Stimulated activated naive CD8-positive, alpha-beta T cell treated with anti-CD3 and anti-CD28 coated beads, Interleukin-15, amount 100 ng/mL, for 72 hours (primary cell): ENCODE measurements at places on chromosomes 11 and 22.

DNA sequence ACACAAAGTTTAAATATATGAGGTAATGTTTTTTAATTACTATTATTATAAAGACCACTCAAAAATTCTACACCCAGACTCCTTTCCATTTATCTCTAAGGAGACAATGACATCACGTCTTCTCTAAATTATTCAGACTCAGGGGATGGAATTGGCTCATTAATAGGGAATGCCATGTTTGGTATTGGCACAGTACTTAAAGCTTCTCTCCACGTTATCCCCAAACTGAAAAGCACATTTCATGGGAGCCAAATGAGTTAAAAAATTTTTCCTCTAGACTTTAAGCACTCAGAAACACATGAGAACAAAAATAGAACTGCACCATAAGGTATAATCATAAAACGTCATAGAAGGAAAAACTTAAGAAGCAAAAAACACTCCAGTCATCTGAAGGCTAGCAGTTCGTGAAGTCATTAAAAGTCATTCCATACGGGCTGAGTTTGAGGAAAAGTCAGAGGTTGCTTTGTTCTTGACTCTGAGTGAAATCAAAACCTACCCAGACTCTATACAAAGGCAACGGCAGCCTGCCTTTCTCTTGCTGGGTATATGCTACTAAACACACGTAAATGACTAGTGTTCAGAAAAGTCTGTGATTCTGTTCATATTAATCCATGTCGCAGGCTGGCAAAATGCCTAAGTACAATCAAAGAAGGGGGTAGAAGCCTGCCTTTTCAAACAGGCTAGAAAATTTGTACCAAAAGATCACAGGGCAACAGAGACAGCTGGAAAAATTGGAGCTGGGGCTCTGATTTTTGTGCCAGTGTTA is 8.7 kb upstream of the MPPED2 start:
- no peak for DNase-seq

DNA sequence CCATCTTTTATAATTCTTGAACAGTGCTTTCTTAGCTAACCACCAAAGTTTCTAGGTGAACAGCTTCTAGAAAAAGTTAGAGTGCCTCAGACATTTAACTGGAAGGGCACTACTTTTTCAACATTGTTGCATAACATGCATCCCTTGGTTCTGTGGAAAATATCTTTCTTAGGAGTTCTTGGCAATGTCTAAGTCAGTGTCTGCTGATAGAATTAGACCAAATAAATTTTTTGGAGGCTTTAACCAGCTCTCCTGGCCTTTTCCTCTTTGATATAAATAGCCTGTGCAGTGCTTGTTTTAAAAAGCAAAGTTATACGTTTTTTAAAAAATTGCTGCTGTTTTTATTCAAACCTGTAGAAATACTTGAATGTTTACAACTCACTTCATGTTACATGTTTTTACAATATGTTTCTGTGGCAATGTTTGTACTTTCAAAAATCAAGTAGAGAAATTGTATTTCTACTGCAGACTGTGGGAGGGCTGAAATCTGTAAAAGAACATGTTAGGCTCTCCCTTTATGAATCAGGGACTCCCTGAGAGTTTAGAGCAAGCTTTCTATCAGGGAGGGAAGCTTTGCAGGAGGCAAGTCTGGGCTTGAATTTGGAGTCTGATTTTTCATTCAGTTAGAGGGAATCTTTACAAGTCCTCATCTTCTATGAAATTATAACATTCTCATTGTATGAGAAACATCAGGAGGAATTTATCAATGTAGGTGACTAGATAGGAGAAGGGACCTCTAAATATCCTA is 16.3 kb upstream of the PANX1 start:
- no peak for DNase-seq

GRCh38 chr11:57402188-57403002 is 11.9 kb upstream of the PRG2 start:
- no peak for DNase-seq

DNA sequence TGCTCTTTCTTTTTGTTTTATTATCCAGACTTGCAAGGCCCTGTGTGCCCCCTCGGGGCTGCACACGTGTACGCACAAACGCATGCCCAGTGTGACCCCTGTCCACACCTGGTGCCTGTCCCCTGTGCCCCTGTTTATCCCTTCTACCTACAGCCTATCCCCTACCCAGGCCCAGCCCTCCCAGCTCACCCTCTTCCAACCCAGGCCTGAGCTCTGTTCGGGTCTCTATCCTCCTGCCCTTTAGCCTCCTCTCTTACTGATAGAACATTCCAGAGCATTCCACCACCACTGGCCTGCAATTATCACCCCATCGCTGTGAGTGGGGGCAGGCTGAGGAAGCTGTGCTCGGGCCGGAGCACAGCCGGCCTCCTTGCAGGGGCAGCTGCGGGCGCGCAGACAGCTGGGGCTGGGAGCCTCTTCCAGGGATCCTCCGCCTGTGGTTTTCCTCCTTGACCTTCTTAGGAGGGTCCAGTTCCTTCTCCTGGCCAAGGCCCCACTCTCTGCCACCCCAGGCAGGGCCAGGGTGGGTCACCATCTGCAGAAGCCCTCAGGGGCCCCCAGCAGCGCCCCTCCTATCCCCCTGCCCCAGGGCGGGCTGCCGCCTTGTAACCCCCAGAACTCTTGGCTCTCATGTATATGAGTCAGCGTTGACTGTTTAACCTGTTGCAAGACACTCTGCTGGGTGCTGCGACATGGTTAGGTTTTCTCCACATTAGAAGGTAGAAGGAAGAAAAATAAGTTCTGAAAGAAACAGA is 41.8 kb upstream of the KCNQ1OT1 start:
- no peak for DNase-seq

DNA sequence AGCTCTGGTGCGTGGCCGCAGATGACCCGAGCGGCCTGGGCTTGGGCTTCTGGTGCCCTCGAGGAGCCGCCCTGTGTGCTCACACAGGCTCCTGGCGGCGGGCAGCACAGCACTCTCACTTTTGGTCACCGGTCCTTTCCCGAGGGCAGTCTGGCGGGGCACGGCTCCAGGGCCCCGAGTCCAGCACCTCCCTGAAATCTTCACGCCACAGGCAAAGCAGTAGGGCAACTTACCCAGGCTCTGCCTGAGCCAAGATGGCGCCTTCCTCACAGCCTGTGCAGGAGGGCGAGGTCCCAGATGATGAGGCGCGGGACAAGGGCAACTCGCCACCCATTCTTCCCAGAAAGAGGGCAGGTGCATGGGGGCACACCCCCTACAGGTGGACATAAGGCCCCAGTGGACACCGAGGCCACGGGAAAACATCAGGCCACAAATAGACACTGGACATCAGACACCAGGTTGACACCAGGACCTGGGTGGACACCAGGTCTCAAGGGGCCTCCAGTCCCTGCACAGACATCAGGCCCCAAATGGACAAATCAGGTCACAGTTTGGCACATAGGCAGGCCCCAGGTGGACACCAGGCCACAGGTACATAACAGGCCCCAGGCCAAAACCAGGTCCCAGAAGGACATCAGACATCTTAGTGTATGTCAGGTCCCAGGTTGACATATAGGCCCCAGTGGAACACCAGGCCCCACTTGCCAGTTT is 57.6 kb upstream of the SEPTIN5 start:
- no peak for DNase-seq
